ENCODE measurements at places on chromosomes 6 and 20.

GRCh38 chr6:43105538-43106222, 29.6 kb downstream of the PTK7 start:
- DNase-seq: no peak

DNA sequence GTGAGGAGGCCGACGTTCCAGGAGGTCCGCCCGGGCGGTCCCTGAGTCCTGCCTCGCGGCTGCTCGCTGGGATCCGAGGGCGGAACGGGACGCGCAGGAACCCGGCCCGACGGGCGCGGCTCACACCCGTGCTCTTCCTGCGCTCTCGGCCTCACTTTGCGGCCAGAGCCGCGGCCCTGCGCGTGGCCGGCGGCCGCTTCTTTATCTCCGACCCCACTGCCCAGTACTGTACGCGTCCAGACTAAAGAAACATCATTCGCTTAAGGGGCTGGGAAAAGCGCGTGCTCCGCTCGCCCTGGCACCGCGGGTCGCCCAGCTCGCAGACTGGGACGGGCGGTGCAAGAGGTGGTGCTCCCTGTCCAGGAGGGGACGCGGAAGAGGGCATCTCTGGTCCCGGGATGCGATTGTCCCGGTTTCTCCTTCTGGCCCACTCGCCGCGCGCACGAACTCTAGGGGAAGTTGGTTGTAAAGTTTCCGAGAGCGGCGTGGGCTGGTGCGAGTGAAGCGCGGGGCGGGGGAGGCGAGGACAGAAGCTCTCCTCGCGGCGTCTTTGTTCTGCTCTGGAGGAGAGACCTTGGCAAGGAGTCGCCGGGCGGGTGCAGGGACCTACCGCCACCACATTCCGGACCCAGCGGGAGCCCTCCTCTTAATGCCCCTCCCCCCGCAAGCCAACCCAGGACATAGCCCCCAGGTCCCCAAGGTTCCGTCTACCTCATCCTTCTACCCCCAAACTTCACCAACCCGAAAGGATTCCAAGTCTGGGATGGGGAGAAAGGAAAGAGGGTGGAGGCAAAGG, 71.0 kb downstream of the SOX4 start:
- no peak for DNase-seq

GRCh38 chr20:38414769-38415450, 20.2 kb downstream of the SNHG17 start:
- DNase-seq: no peak

DNA sequence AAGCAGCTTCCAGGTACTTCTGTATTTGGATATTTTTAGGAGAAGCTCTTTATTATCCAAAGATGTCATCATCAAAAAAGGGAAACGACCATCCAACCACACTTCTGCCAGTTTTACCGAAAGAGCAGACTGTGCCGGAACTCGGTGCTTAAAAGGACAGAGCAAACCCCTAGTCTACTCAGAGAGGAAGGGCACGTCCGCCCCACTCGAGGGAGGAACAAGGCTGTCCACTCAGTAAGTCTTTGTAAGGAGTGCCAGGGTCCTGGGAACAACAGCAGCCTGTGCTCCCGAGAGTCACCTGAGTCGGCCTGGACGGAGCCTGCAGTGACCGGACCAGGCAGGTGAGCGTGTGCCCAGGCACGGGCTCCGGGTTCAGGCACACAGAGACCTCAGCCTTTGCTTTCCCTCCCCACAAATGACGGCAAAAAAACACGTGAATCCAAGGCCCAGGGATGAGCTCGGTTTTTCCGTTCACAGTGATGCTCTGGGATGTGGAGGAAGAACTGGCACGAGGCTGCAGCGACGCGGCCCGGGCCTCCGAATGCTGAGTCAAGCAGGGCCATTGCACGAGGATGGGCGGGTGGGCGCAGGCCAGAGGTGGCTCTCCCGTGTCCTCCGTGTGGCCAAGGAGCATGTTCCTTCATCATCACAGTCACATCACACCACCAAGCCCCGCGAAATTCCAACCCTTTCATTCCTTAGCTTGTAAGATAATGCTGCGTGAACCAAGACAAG, 17.4 kb upstream of the SLCO4A1 start:
- DNase-seq: no peak

- DNase-seq: no peak
These were observed 294.9 kb downstream of the LAMA2 start for GRCh38 chr6:129177801-129178200.

DNA sequence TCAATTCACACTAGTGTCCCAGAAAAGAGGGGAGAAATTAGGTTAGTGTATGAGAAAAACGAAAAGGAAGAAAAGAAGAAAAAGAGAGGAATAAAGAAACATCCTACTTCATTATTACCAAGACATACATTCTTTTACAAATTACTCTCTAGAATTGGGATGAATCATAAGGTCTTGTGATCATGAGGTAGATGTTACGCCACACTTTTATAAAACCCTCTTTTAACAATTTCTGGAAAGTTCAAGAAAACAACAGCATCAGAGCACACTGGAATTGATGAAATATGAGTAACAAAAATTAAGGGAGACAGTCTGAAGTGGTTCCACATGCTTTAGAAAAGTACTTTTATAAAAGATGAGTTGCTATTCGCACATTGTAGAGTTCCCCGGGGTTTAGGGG, 32.6 kb upstream of the NRSN1 start:
- DNase-seq: no peak

DNA sequence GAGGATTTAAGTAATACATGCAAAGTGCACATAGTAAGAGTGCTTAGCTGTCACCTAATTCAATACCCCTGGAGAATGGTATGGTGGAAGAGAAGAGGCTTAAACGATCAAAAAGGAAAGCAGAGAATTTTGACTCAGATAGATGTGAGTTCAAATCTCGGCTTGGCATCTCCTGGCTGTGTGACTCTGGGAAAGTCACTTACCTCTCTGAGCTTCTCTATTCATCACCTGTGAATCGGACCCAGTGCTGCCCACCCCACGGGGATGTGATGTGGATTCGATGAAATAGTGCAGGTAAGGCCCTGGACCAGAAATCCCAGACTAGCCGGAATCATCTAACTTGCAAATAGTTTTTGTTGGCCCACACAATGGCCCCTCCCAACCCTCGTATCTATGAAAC, 1.8 kb upstream of the B4GALT5 start:
- DNase-seq: no peak

DNA sequence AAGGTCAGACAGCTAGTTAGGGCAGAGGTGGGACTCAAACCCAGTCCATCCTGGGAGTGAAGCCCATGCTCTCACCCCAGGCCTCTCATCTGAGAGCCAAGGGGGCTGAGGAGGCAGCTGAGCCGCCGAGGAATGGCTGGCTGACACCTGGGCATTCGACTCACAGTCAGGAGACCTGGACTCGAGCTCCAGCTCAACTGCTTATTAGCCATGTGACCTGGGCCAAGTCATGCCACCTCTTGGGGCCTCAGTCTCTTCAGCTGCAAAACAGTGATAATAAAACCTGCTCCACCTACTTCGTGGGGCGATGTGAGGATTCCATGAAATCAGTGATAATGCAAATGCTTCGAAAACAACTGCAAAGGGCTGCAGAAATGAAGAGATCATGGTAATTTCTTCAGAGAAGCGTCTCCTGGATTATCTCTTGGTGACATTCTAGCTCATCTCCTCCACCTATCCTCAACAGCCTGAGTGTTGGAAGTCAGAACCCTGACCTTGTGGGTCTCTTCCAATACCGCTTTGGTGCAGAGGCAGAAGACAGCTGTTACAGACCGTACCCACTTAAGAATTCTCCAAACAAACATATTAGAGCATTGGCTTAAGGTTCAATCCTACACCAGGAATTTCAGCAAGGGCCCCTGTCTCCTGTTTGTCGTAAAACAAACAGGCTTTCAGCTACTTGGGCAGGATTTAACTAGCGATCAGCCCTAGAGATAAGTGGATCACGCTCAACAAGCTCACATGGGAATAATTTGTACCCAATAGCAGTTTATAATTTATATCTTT, 60.0 kb upstream of the PIM1 start:
- no peak for DNase-seq

GRCh38 chr20:31740208-31740607, 1.1 kb downstream of the TPX2 start:
- no peak for DNase-seq

GRCh38 chr20:32031007-32031958, 20.8 kb upstream of the HCK start:
- peak; percentile 24 for DNase-seq

GRCh38 chr6:83514866-83515466, 2.6 kb downstream of the PRSS35 start:
- no peak for DNase-seq

GRCh38 chr6:53429401-53429800, 80.7 kb upstream of the ELOVL5 start:
- DNase-seq: no peak

- no peak for DNase-seq
These were observed 251.3 kb upstream of the PRND start for GRCh38 chr20:4470375-4470774.

GRCh38 chr6:105568751-105569150, 165.9 kb upstream of the PREP start:
- DNase-seq: no peak

- no peak for DNase-seq
These were observed 147.2 kb upstream of the GGTLC1 start for GRCh38 chr20:24135781-24136180.

DNA sequence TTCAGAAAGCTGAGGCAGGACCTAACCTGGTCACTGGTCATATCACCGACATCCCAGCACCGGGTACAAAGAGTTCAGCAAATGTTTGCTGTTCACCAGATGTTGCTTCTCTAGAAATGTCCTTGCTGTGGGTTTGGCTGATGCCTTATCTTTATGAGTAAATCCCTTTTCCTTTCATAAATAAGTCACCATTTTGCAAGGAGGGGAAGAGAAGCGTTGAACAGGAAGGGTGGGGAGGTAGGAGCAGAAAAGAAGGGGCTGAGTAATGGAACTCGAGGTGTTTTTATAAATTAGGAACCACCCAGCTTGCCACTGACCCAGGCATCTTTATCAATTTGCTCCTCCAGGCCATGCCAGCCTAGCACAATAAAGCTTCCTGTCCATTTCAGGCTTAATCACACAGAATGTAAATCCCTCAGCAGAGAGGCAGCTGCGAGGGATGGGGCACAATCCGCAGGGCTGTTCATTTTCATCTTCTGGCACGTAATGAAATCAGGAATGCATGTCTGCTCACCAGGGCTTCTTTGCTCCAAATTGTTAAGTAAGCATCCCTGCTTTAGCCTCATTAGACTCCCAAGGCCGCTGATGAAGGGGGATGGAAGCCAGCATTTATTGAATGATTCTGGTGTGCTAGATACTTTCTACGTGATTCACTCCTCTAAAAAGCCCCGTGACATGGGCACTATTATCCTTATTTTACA, 371.9 kb upstream of the CHD6 start:
- no peak for DNase-seq

DNA sequence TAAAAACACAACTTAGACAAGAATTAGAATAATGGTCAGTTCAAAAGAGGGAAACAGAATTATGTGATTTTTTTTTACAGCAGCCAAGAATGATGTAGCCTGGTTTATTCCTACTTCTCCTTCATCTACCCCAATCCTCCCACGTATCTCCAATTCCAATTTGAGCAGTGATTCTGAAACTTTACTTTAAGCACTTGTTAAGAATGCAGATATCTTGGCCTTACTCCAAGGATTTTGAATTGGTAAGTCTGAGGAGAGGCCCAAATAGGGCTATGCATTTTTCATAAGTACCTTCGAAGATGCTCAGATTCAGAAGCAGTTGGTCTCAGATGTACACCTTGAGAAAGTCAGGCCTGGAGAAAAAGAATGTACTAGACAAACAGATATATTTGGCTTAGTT, 233.4 kb upstream of the FLRT3 start:
- DNase-seq: no peak

- DNase-seq: no peak
These were observed 395.3 kb upstream of the SULF2 start for GRCh38 chr20:48180618-48181017.

DNA sequence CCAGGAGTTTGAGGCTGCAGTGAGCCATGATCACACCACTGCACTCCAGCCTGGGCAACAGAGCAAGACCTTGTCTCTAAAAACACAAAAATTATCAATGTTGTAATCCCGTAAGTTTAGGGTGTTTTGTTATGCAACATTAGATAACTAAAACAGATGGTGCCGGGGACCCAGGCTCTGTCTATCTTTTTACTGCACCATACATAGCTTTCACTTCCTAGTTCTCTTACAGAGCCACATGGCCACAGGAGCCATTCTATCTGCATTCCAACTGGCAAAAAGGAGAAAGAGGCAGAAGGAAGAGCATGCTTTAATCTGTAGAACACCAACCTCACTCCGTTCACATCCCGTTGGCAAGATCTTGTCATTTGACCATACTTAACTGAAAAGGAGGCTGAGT, 5.4 kb upstream of the TCF15 start:
- DNase-seq: no peak

GRCh38 chr6:39144481-39145173, 29.6 kb upstream of the SAYSD1 start:
- DNase-seq: no peak

- no peak for DNase-seq
These were observed 280.6 kb downstream of the KHDC1L start for GRCh38 chr6:72944660-72945059.

All from stimulated activated CD8-positive, alpha-beta memory T cell treated with anti-CD3 and anti-CD28 coated beads, Interleukin-4, amount 100 ng/mL, for 1 hour (primary cell).